ENCODE measurements at places on chromosomes 11 and 22.

DNA sequence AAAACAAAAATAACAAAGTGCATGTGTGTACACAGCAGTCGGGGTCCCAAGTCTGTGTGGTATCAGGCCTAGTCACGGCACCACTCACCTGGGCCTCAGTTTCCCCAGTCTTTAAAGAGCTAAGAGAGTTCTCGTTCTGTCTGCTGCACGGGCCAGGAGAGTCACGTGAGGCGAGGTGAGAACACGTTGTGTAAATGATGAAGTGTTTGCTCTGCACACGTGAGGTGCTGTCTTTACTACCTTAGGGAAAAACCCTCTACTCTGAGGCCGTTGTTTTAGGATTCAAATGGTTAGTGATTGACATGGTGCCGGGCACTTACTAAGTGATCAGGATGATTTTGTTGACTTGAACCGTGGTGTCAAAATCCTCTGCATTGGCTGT is 86.5 kb upstream of the PPARA start:
- DNase-seq = no peak

DNA sequence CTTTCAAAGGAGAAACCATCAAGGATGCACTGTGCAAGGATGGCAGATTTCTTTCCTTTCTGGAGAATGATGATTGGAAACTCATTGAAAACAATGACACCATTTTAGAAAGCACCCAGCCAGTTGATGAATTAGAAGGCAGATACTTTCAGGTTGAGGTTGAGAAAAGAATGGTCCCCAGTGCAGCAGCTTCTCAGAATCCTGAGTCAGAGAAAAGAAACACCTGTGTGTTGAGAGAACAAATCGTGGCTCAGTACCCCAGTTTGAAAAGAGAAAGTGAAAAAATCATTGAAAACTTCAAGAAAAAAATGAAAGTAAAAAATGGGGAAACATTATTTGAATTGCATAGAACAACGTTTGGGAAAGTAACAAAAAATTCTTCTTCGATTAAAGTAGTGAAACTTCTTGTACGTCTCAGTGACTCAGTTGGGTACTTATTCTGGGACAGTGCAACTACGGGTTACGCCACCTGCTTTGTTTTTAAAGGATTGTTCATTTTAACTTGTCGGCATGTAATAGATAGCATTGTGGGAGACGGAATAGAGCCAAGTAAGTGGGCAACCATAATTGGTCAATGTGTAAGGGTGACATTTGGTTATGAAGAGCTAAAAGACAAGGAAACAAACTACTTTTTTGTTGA is 9.8 kb downstream of the FAM111A start:
- DNase-seq = no peak

GRCh38 chr11:64723907-64724862 is 1.2 kb upstream of the NRXN2 start:
- DNase-seq = no peak

DNA sequence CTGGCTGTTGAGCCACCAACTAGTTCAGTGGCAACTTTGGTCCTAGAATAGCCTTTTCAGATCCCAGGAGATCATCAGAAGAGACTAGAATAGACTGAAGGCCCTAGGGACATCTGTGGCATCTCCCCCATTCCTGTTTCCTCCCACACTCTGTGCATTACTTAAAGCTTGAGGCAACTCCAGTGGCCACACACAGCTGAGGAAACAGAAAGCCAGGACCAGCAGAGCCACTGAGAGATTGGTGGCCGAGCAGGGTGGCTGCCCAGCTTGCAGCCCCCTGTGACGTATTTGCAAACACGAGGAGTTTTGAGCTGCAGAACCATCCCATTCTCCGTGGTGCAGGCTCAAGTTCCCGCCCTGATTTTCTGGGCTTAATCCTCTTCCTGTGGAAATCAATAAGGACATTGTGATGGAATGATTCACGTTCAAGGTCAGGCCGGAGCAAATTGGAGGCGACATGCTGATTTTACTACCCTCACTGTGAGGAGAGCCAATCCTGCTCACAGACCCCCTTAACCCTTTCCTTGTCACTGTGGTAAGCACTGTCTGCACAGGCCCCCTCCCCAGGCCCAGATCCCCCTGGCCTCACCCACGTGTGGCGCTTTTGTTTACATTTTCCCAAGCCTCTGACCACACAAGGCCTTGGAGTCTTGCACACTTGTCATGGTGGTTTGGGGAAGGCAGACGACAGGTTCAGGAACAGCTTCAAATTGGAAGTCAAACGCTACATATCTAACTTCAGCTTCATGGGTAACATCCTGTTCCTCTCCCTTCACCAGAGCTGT is 69.1 kb upstream of the MYOD1 start:
- DNase-seq = no peak

GRCh38 chr11:130070846-130071200 is 1.1 kb downstream of the APLP2 start:
- no peak for DNase-seq

GRCh38 chr22:42256930-42257329 is 13.5 kb downstream of the TCF20 start:
- no peak for DNase-seq

GRCh38 chr11:14552089-14552488 is 31.9 kb upstream of the PSMA1 start:
- DNase-seq = no peak

DNA sequence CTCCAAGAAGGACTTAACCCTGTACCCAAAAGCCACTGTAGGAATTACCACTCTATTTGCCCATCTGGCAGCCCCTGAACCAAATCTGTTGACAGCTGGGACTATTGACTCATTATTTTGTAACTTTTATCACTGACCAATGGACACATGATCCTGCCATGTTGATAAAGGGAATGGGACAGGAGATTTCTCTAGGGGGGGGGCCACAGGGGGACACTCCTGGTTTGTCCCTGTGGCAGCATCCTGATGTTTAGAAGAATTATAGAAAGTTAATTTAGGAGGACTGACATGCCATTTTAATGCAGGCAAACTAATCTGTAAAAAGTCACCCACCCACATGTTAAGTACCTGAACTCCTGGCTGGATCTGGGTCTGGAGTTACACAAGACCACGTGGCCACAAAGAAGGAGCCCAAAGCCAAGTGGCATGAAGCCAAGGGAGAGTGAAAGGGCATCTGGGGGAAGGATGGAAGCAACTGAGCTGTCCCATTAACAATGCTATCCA is 558.1 kb downstream of the ETS1 start:
- no peak for DNase-seq

DNA sequence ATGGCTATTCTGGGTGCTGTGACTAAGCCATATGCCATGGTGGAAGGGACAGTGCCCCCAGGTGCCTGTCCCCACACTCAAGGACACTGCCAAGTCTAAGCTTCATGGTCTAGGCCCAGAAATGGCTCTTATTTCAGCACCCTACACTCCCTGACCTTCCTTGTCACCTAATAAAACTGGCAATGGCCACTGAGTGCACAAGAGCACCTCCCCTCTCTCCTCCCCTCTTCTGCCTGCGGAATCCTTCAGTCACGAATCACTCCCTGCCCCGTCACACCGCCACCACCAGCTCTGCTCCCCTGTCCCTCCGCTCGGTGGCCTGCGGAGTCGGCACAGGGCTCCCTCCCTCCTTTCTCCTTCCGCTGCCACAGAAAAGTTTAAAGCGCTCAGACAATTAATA is 19.0 kb upstream of the LMO1 start:
- no peak for DNase-seq

GRCh38 chr22:41915035-41915785 is at the start of gene SHISA8:
Gene SHISA8 (minus strand): TSS chr22:41915074. CDS start chr22:41914667, 407 bp downstream.
- DNase-seq = no peak

DNA sequence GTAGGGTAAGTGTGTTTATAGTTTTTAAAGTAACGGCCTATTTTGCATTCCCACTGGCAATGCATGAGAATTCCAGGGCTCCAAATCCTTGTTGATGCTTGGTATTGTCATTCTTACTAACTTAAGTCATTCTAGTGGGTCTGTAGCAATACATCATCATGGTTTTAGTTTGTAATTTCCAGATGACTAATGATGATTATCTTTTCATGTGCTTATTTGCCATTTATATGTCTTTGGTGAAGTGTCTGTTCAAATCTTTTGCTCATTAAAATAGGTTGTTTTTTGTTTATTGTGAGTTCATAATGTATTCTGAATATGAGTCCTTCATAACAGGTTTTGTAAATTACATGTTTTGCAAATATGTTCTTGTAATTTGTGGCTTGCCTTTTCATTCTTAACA is 31.2 kb downstream of the MTMR3 start:
- DNase-seq = no peak

GRCh38 chr22:45627489-45628233 is 44.0 kb upstream of the ATXN10 start:
- DNase-seq = no peak

DNA sequence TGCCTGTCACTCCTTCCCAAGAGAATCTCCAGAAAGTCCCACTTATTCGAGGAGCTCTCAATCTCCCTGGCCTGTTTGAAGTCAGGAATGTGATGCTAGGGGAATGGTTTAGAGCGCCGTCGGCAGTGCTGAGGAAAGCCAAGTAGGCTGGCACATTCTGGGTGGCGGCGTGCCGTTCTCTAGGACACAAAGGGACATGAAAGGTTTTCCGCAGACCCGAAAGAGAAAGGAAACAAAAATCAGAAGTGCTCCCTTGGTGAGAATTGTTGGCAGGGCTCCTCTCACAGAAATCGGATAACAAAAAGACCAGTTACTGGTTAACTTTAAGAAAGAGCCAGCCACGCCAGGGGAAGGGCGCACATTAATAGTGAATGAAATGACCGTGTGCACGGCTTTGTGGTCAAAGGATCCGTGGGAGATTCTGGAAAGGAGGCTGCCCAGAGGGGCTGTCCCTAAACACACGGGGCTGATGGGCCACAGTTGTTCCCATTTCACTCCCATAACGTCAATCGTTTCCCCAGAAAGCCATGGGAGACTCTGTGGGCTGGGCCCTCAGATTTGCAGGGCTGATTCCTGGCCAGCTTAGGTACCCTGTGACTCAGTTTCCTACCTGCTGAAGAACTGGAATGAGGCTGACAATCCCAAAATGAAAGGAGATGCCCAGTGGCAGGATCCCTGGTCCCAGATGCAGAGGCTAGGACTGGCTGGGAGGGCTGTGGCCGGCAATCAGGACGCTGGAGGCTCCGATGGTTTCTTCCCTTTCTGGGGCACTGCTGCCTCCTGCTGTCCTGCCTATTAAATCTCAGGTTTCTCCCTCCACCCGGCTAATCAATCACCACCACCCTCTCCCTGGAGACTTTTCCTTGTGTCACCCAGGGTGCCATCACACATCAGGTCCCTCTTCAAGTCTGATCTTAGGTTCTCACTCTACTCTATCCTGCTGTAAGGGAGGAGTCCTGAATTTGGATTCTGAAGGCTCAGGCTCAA is 82.3 kb downstream of the RCN1 start:
- peak; percentile 62 for DNase-seq

DNA sequence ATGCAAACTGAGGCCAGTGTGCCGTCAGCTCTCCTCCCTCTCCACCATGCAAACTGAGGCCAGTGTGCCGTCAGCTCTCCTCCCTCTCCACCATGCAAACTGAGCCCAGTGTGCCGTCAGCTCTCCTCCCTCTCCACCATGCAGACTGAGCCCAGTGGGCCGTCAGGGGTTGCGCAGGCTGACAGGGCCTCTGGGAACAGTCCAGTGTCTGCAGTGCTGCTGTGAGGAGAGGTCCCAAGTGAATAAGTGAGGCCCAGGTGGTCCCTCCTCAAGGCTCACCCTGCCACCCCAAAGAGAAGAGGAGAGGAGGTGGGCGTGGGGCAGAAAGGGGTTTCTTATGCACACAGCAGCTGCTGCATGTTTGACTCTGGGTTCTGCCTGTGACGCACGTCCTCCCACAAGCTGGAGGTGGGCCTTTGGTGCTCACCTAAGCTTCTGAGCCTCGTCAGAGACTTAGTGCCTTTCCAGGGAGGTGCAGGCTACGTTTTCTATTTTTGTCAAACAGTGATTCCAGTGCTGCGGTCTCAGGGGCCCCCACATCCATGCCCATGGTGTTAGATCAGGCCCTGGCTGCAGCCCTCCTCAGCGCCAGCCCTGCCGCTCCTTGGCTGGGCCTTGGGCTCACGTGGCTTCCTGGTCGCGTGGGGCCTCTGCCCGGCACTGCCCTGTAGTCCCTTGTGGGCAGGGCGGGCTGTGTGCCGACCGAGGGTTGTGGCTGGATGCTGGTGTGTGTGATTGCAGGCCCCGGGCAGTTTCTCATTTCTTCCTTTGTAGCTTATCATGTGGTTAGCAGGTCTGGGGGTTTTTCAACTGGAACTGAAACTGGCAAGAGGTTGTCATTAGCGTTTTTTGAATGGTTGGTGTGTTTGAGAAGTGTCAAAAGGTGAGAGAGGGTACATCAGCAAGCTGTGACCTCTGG is 7.1 kb downstream of the TPCN2 start:
- DNase-seq = no peak

DNA sequence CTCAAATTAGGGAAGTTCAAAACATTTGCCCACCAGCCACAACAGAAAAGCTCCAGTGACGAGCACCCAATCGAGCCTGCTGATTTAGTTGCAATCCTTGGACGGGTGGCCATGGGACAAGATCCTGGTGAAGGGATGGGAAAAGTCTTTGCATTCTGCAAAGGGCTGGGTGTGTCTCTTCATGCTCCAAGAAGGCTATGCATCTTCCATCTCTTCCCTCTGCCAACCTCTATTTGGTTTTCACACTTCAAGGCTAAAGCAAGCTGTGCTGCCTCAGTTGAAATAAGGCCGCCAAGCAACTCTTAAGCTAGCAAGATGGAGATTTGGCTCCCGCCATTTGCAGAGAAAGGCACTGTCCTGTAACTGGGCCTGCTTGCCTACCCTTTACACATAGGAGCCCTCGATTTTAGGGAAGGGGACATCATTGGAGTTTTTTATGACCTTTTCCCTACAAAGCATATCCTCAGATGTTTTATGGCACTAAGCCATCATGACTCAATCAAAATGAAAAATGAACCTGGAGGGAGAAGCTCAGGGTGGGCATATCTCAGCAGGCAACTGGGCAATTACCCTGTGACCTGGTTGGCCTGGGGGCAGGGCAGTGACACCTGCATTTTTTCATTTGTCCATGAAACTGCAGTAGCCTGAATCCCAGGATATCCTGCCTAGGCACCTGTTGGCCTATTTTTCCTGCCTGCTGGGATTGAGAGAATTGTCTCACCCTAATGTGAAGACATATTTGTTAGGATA is 45.0 kb upstream of the BLID start:
- no peak for DNase-seq

GRCh38 chr11:34926101-34926830 is 9.8 kb downstream of the PDHX start:
- DNase-seq = no peak

DNA sequence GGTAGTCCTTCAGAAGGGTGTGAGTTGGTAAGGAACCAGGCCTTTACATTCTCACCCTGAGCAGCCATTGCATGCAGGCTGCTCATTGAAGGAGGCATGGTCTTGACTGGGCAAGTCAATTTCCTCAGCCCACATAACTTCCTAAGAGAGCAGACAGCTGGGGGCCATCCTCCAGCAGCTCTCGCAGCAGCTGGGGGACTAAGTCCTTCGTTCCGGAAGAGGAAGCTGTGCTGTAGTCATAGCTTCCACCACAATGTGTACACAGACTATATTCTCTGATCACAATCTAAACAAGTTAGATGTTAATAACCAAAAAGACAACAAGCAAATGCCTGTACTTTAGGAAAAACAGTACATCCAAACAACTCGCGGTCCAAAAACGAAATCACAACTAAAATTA is 30.1 kb upstream of the MPPED1 start:
- no peak for DNase-seq

Measured in neural crest cell (in vitro differentiated cells).